ENCODE measurements at places on chromosomes 13 and 19.

GRCh38 chr19:22605275-22606211, 28.6 kb upstream of the ZNF492 start:
- DNase-seq, result no peak

GRCh38 chr13:40127925-40128324, 472.5 kb downstream of the COG6 start:
- DNase-seq, result no peak

- no peak for DNase-seq
Measured at GRCh38 chr13:105365021-105365550, 1170.4 kb downstream of the EFNB2 start.

DNA sequence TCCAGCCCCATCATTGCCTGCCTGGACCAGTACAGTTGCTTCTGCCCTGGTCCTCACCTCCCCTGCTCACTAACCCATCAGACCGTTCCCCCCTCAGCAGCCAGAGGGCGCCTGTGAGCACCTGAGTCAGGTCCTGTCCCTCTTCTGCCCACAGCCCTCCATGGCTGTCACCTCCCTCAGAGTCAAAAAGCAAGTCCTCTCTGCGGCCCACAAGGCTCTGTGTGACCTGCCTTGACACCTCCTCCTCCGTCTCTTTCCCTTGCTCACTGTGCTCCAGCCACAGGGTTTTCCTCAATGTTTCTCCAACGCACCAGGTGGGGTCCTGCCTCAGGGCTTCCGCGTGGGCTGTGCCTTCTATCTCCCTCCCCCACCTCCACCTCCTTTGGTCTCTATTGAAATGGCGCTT, 29.4 kb upstream of the PTPRS start:
- DNase-seq, result peak; percentile 83

DNA sequence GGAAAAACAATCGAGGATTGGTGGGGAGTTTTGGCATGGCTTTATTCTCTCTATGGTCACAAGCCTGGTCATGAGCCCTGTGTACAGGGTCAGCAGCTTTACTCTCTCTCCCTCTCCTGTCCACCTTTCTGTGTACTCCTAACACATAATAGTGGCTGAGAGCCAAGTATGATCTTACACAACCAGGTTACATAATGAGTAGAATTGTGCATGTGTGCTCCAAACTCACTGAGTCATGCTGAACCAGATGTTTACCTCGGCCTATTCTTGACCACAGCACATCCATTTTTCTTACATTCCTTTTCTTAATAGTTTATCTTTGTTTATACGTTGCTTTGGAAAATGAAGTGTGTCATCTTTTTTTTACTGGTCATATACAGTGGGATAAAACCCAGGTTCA, 53.1 kb downstream of the ZNF254 start:
- no peak for DNase-seq

- no peak for DNase-seq
Measured at GRCh38 chr13:44044547-44045179, 165.0 kb downstream of the LACC1 start.

GRCh38 chr19:14006766-14007562, 844 bp upstream of the RFX1 start:
- DNase-seq, result peak; percentile 84

- DNase-seq, result no peak
Measured at GRCh38 chr13:110454956-110455355, 106.6 kb downstream of the RAB20 start.

- peak; percentile 56 for DNase-seq
Measured at GRCh38 chr13:36795463-36795862, 23.6 kb upstream of the RFXAP start.

- no peak for DNase-seq
Measured at GRCh38 chr19:47723581-47723940, 10.3 kb downstream of the EHD2 start.

DNA sequence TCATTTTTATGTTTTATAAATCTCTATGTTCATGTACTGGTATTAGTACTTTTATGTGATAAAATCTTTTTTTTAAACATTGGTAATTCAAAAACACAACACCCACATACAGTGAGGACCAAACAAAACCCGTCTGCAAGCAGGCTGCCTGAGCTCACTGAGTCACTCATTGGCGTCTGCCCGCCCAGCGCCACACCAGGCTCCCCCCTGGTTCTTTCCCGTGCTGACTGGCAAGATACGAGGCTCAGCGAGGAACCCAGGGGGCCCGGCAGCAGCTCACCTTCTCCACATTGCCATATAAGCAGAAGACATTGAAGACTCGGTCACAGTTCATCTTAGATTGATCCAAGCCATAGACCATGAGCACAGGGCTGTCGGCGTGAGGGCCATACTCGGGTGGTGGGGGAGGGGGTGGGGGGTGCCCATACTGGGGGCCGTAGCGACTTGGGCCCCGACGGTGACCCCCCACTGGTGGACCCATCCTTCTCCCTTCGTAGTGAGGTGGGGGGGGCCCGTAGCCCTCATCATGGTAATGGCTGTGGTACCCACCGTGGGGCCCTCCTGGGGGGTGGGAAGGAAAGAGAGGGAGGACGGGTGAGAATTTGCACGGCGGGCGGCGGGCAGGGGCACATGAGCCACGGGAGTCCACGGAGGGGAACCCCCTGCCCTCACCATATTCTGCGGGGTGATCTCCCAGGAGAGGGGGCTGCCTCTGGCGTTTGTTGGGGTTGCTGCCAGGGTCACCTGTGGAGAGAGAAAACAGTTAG, 8.4 kb upstream of the ECH1 start:
- DNase-seq, result no peak

DNA sequence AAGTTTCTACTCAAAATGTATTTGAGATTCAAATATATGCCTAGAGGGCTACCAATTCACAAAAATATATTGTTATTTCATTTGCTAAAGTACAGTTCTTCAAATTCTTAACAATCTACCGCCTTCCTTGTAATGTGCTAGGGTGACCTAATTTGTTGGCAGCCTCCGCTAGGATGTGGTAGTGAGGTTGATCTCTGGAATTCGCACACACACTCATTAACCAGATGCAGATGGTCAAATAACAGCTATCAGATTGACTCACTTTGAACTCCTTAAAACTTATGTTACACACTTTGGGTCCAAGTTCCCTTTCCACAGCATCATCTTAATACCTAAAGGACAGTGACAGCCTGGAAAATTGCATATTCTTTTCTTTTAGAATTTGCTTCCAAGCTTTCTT, 367.3 kb downstream of the DCT start:
- DNase-seq, result no peak

GRCh38 chr13:43044720-43045301, 21.4 kb downstream of the DNAJC15 start:
- no peak for DNase-seq

- no peak for DNase-seq
Measured at GRCh38 chr19:48926909-48927308, 6.6 kb upstream of the DHDH start.

DNA sequence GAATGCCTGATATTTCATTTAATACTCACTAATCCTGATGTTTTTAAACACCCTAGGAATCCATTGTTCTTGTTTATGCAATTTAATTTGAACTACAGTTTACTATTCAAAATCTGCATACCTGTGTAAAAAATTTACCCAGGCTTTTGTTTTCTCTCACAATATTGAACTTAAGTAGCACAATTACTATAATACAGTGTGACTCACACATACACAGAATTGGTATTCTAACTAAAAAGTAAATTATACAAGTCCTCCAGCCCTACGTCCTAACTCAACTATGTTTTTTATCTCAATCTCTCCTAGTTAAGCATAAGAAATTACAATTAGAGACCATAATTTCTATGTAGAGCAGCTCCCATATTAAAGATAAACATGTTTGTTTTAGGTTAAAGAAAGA, 41.8 kb downstream of the MYCBP2 start:
- no peak for DNase-seq

DNA sequence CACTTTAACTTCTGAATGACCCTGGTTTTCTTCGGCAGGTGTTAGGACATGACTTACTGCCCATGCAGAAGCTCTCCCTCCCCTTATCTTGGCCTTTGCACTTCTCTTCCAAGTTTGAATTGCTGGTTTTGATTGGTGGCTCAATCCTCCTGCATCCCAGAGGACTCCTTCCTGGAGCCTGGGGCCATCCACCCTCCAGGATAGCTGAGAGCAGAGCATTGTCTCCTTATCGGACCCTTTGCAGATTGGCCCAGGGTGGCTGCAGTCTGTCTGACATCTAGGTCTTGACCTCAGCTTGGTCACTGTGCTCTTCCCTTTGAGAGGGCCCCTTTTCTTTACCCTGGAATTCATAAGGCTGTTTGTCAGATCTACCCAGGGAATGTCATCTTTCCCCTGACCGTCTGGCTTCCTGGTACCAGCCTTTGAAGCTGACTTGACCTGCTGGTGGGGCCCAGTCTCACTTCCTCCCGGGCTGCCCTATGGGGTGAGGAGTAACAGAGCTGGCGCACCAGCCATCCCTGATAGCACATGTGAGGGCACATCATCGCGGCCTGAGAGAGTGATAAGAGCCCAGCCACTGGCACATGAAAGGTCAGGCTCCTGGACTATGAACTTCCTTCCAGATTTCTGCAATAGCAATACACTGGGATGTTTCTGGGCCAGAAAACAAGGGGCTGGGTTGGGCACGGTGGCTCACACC, 172.9 kb upstream of the UBL3 start:
- no peak for DNase-seq

Data from iPS-NIHi11 (cell line).